ENCODE measurements at places on chromosomes 3 and 15.

DNA sequence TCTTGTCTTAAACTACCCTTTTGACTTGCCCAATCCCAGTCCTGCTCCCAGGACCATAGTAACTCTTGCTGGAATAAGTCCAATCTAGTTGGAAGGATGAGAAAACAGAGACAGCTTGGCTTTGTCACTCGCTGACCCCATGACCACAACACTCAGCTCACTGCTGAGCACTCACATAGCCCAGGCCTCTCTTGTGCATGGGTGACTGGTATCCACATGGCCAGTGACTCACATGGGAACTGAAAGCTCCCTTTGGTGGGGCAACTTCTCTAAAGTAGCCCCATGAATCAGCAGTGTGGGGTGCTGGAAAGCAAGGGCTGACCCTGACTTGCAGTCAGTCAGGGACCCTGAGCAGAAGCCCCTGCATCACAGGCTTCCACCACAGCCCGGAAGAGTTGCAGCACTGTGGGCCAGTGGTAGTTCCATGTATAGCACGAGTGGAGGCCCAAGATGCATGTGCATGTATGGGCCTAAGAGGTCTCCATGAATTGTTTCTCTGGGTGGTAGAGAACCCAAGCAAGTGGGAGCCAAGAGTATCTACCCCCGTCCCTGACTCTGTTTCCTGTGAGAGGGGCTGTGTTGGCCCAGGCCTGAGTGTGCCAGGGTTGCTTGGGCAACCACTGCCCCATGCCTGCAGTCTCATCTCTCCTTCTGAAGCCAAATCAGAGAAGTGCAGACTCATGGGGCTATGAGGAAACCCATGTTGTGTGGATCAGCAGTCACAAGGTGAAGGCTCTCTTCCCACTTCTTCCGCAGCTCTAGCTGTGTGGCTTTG lies 62.1 kb upstream of the XCR1 start:
- no peak for DNase-seq

- DNase-seq = no peak
These were observed 153.2 kb upstream of the NR2F2 start for GRCh38 chr15:96177279-96177678.

DNA sequence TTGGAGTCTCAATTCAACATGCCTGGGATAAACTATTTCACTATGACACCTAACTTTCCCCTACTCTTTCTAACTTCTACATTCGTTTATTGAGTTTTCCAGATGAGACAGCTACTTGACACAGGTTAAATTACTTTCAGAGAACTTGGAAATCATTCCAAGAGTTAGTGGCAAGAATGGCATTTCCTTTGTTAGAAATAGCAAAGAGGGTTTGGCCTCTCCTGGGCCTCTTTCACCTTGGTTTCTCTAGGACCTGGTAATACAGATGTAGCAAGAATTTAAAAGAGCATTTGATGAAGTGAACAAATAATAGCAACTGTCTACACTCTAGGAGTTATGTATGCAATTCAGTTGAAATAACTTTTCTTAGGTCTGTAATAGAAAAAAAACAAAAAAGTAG lies 748.9 kb downstream of the MECOM start:
- DNase-seq = no peak

DNA sequence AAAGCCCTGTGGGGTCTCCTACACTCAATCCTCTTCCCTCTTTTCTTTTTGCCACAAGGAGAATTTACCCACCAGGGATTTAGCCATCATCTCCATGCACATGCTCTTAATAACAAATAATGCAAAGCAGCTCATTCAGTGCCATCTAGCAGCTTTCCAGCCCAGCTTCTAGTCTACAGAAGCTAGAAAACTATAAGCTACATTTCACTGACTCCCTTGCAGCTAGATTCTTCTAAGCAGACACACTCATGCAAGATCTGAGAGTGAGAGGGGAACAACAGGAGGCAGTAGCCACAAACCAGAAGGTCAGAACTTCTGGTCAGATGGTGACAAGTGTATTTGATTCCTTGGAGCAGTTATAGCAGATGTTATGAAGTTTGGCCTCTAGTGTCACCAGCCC lies 25.5 kb downstream of the OSBPL10 start:
- no peak for DNase-seq

GRCh38 chr15:45829336-45830153 lies 194.7 kb downstream of the SQOR start:
- DNase-seq = no peak

- no peak for DNase-seq
These were observed 84.9 kb downstream of the MEIS2 start for GRCh38 chr15:37015451-37015850.

GRCh38 chr3:151460774-151461450 lies at the start of gene IGSF10:
Gene IGSF10, minus strand, starts transcription at chr3:151461061. Its CDS starts 2,352 bp downstream, at chr3:151458709.
- no peak for DNase-seq

DNA sequence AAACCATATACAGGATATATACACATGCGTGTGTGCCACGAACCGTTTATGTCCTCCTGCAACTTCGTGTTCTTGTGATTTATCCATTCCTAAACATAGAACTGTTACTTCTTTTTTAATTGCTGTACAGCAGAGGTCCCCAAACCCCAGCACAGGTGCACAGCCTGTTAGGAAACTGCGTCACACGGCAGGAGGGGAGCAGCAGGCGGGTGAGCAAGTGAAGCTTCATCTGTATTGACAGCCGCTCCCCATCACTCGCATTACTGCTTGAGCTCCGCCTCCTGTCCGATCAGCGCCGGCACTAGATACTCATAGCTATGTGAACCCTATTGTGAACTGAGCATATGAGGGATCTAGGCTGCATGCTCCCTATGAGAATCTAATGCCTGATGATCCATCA lies 34.9 kb upstream of the NRROS start:
- no peak for DNase-seq

DNA sequence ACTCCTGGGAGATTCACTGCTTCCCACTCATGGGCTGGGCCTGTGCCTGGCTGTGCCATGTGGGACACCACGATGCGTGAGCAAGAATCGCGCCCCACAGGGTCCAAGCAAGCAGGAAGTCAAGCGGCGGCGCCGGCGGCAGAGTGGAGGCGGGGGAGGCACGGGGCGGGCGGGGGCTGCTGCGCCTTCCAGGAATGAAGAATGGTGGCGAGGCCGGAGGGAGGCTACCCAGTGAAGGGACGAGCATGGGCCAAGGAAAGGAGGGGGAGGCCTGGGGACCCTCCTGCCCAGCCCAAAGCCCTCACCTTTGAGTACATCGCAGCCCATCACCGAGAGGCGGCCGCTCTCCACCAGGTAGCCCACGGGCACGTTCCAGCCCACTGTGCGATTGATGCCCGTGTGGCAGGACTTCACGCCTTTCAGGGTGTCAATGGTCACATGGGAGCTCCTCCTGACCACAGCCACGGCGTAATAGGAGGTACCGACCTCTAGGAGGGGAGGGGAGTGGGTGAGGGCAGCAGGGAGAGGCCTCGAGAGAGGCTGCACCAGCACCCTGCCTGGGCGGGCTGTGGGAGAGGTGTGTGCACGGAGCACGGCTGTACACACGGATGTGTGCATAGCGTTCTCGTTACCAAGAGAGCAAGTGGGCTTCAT lies 5.5 kb downstream of the MELTF start:
- DNase-seq = no peak

DNA sequence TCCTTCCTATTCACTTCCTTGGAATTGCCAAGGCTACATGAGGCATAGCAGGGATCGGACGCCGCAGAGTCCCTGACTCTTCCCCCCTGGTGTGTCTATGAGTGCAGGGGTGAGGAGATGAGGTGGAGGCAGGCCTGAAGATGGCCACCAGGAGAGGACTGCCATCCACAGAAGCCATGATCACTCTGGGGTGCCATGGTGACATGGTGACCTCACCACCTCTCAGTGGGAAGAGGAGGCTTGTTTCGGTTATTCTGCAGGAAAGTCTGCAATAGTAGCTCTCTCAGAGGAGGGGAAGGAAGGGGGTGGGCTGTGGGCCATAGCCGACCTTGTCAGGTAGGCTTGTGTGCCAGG lies 57.0 kb upstream of the LIMD1 start:
- no peak for DNase-seq

DNA sequence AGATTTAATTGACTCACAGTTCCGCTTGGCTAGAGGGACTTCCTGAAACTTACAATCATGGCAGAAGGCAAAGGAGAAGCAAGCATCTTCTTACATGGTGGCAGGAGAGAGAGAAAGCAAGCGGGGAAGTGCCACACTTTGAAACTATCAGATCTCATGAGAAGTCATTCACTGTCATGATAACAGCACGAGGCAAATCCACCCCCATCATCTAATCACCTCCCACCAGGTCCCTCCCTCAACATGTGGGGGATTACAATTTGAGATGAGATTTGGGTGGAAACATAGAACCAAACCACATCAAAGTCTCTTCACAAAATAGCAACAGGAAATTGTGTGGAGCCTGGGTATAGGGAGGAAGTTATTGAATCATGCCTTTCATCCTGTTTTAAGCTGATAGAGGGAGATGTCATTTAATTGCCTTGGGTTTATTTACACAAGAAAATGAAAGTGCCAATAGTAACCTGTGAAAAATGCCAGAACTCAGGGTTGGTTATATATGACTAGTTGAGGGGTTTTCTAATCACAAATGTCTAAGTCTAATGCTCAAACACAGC lies 624.8 kb upstream of the LMCD1 start:
- DNase-seq = no peak

DNA sequence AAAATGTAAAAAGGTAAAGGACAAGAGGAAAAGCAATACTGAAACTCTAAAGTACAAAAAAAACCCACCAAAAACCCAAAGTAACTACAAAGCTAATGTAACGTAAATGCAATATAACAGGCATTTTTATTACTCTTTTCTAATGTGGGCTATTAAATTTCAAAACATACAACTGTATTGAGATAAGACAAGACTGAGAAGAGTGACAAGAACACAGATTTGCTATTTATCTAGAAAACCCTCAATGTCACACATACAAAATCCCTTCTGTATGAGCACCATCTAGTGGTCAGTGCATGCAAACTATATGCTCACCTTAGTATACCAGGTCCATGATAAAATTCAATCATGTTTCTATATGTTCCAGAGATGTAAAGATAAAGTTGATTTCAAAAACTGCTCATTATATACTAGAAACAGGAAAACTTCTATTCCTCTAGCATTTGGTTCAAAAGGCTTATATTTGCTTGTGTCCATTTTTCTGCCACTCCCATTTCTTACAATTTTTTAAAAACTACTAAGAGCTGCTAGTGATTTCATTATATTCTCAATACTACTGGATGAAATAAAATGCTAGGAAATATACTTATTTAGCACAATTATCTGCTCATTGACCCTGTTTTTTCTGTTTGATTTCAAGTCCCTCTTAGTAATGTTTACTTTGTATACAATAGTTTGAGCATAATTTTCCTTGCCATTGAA lies 111.4 kb downstream of the DLG1 start:
- DNase-seq = peak; percentile 85

GRCh38 chr3:133886031-133886722 lies 9.5 kb downstream of the RAB6B start:
- no peak for DNase-seq

GRCh38 chr15:85307687-85308045 lies 72.7 kb upstream of the AKAP13 start:
- DNase-seq = no peak

DNA sequence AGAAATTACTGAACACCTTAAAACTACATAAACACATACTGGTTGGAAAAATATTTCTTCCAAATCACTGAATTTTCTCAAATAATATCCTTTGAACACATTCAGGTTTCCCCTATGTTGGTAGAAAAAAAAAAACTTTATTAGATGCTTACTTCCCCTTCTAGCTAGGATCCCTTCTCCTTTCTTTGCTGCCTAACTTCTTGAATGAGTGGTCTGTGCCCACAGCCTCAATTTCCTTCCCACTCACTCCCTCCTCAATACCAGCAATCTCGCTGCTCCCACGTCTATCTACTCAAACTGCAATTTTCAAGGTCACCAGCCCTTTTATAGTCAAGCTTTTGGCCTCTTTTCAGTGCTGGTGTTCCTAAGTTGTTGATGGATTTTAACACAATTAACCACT lies 8.3 kb downstream of the CD200R1 start:
- no peak for DNase-seq

- DNase-seq = no peak
These were observed at the start of gene SST for GRCh38 chr3:187669675-187670504. Gene SST, minus strand, starts transcription at chr3:187670394. Its CDS starts 103 bp downstream, at chr3:187670291.

DNA sequence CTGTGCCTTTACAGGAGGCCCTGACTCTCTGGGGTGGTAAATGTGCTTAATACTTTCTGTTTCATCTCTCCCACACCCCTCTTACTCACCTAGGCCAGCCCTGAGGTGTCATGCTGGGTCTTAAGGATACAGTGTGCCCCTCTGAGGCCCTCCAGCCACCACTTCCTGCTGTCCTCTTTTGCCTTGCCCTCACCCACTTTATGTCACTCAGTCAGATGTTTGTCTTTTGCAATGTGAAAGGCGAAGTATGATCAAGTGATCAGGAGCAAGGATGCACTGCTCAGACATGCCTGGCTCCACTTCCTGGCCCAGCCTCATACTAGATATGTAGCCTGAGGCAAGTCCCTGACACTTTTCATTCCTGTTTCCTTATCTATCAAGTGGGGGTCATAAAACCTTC lies 339.0 kb upstream of the NR2E3 start:
- DNase-seq = no peak

GRCh38 chr3:44066806-44067205 lies 174.9 kb upstream of the TOPAZ1 start:
- no peak for DNase-seq

- DNase-seq = no peak
These were observed 150.0 kb downstream of the CLSTN2 start for GRCh38 chr3:140085001-140085400.

All from NCI-H2081 treated with DMSO at 0.1 percent for 48 hours (cell line).